ENCODE measurements at places on chromosomes 11 and 22.
A peak's percentile ranks its signal among the peaks of the same experiment; 100 is the strongest.

DNA sequence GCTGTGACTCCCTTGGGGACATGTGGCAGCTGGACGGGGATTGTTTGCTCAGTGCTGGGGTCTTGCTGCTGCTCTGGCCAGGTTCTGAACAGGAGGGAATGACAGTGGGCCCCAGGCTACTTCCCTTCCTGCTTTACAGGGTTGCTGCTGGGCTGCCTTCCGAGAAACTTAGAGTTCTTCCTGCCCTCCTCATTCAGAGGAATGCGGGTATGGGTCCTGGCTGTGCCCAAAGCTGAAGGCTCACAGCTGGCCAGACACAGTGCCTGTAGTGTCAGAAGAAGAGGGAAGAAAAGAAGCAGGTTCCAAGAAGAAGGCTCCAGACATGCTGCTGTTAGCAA, 108.3 kb upstream of the PARVA start:
- DNase-seq, result peak; percentile 84

DNA sequence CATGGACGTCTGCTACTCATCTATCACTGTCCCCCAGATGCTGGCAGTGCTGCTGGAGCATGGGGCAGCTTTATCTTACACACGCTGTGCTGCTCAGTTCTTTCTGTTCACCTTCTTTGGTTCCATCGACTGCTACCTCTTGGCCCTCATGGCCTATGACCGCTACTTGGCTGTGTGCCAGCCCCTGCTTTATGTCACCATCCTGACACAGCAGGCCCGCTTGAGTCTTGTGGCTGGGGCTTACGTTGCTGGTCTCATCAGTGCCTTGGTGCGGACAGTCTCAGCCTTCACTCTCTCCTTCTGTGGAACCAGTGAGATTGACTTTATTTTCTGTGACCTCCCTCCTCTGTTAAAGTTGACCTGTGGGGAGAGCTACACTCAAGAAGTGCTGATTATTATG, 9.2 kb upstream of the OR9Q2 start:
- DNase-seq, result no peak

GRCh38 chr22:48167238-48167637, 1404.8 kb downstream of the TBC1D22A start:
- DNase-seq, result no peak

DNA sequence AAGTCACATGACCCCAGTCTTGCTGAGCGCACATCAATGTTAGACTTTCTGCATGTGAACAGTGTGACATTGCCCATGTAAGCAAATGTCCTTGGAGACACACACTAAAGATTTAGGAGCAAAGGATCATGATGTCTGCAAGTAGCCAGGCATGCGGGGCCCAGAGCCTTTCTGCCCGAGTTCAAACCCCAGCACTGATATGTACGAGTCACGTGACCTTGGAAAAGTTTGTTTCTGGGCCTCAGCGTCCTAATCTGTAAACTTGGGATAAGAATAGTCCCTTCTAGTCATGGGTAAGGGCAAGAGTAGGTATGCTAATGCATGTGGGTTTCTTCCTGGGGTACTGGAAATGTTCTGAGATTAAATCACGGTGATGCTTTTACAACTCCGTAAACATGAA, 16.8 kb upstream of the PGA3 start:
- DNase-seq, result no peak

GRCh38 chr11:122345586-122345985, 229.6 kb upstream of the BLID start:
- DNase-seq, result no peak

DNA sequence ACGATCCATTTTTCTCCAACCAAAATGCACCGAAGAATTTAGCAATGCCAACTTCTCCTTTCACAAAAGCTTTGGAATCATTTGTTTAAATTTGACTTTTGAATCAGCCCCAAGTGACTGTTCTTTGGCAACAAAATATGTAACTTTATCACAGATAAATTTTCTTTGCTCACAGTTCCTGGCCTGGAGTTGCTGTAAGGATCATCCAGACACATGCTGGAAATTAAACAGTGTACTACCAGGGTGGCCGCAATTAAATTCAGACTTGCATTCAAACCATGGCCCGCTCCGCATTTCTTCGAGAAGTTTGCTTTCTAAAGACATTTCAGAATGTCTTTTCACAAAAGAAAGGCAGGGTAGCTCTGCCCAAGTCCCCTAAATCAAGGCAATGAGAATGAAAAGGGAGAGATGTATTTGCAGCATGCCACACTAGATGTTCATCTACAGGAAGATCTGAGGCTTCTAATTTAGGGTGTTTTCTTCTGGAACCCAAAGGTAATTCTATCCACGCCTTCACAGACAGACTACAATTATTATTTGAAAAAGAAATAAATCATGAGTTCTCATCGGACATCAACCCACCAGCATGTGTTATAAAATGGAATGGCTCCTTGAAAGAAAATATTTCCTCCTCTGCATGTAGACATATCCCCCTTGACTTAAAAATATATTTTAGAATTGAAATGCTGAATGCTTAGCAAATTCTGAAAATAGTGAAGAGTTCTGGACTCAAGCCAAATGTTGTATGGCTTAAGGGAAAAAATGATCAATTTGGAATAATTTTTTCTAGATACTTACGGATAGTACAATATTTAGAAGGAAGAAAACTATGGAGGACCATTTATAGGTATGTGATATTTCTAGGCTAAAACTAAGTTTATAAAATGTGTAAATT, 189.7 kb upstream of the BLID start:
- no peak for DNase-seq

DNA sequence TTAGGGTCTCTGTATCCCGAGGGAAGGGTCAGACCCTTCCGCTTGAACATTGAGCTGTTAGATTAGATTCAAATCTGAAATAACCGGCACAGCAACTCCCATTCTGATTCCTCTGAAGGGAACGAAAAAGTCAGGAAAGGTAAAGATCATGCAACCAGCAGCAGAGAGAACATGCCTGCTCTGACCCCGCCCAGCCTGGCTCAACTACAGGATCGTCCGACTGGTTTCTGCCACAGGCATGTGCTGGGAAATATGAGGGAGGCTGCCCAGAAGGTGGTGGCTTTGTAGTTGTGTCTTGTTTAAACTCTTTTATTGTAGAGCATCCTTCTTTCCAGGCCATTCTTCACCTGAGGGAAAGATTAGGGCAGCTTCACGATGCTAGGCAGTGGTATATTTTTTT, 5.0 kb upstream of the MTNR1B start:
- DNase-seq, result no peak

- peak; percentile 86 for DNase-seq
Measured at GRCh38 chr22:48654492-48654891, 1173.2 kb downstream of the BRD1 start.

- no peak for DNase-seq
Measured at GRCh38 chr11:30505603-30506002, 80.5 kb downstream of the MPPED2 start.

DNA sequence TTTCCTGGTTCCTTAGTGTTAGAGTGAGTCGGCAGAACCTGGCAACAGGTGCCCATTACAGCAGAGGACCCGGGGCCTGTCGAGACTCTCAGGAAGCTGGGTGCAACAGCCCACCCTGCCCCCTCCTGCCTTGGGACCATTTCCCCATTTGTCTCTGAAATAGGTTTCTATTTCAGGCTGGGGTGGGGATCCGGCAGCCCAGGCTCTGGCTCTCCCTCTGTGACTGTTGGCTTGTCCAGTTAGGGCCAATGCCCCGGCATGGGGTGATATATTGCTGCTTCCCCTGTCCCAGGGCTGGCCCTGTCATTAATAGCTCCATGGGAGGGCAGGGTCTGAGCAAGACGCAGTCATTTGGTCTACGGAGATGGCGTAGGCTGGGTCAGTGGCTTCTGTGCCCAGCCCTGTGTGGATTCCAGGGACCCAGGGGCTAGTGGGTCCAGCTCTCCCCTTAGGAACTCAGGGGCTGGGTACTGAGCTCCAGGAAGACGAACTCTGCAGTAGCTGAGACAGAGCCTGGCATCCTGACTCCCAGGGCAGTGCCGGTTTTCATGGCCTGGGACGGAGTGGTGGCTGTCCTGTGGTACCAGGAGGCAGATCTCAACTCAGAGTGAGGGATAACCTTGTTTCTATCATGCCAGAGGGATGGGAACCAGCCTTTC, 2.7 kb downstream of the P2RY6 start:
- no peak for DNase-seq

GRCh38 chr11:111819829-111820237, 51.5 kb downstream of the ALG9 start:
- DNase-seq, result no peak

GRCh38 chr22:30015846-30016245, 64.4 kb upstream of the HORMAD2 start:
- peak; percentile 33 for DNase-seq

DNA sequence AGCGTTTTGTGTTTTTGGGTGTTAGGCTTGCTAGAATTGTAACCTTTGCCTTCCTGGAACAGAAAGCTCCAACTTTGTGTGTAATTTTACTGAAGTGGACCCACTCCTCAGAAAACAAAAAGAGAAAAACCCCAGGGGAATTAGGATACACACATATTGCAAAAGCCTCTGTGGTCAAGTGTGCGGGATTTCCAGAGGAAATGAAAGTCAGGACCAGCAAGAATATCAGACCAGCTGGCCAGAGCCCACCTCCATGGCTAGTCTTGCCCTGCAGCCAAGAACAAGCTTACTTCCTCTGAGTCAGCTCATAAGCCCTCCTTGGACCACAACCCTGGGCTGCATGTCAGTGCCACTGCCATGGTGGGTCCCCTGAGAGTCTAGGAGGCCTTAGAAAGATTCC, 37.0 kb upstream of the FTH1 start:
- peak; percentile 74 for DNase-seq

DNA sequence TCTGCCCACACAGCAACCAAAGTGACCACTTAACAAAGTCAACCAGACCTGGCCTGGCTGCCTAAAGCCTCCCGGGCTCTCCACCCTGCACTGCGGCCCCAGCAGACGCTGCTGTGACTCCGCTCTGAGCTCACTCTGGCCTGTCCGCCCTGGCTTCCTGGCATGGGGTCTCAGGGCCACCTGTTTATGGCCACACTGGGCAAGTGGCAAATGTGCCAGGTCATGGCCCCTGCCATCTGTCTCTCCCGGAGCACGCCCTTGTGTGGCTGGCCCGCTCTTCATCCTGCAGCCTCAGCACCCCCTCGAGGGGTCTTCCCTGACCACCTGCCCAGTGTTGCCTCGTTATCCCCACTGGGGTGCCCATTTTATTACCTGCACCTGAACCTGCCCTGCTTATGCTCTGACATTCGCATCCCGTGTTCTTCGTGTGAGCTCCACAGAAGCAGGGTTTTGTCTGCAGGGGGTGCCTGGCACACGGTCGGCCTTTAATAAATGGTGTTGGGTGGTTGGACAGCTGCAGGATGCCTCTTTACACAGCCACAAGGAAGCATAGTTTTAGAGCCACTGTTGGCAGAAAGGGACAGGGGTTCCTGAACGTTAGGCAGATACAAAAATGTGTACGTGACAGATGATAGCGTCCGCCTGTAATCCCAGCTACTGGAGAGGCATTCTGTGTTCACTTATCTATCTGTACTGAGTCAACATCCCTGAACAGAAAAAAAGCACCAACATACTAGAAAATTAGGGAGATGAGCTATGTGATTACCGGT, 785.6 kb downstream of the TBC1D22A start:
- no peak for DNase-seq

DNA sequence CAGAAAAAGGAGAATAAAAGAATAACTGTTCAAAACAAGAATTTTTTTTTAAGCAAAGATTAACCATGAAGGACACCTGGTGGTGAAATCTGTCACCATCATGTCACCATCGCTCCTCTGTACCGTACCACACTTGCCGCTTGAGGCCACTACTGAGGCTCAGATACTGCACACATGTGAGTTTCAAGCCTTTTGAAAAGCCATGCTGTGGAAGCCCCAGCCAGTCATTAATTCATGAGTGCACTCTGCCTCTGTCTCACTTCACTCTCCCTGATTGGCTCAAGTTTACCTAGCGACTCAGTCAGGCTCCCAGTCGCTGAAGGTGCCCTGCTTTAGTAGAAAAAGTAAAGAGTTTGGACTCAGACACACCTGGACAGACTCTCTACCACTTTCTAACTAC, 6.6 kb upstream of the MS4A12 start:
- DNase-seq, result no peak

DNA sequence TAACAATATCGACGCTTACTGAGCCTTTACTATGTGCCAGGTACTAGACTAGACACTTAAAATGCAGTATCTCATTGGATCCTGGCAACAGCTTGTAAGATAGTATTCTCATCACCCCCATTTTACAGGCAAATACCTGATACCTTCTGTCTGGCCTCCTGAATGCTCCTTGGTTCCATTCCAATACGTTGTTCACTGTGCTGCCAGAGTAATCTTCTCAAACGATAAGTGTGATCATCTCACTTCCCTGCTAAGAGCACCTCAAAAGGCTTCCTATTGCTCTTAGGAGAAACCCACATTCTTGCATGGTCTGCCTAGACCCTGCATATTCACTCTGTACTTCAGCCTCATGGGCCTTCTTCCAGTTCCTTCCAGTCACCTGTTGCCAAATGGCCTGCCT, 1.3 kb upstream of the NRIP3 start:
- DNase-seq, result no peak

- DNase-seq, result no peak
Measured at GRCh38 chr11:8190431-8190830, 21.6 kb upstream of the RIC3 start.

DNA sequence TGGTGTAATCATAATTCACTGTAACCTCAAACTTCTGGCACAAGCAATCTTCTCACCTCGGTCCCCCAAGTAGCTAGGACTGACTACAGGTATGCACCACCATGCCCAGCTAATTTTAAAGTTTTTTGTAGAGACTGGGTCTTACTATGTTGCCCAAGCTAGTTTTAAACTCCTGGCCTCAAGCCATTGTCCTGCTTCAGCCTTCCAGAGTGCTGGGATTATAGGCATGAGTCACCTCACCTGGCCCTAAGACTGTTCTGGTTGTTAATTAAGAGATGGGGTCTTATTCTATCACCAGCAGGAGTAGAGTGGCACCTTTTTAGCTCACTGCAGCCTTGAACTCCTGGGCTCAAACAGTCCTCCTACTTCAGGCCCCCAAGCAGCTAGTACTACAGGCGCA, 52.0 kb upstream of the DEPDC7 start:
- DNase-seq, result no peak

GRCh38 chr22:50542416-50542927, 3.2 kb upstream of the KLHDC7B start:
- no peak for DNase-seq

DNA sequence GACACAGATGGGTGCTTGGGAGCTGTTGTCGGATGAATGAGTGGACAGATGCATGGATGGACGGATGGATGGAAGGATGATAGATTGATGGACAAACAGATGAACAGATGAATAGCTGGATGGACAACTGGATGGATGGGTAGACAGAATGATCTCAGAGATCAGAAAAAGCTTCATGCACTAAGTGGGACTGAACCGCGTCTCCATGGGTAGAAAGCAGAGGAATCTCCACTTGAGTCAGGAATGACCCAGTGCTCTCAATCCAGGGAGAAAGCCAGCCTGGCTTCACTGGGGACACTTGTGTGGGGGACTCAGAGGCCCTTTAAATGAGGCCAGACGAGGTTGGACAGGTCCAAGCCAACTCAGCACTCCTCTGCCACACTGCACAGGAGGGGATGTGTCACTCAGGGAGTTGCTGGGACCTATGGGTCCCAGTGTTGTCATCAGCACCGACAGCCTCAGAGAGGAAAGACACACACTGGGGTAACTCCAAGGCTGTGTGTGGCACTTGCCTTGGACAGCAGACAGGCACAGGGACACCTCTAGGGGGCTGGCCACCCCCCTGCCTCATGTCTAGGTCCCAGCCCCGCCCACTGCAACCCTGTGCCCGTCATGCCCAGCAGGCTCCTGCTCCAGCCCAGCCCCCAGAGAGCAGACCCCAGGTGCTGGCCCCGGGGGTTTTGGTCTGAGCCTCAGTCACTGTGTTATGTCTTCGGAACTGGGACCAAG, 5.6 kb downstream of the IGLL5 start:
- no peak for DNase-seq

- DNase-seq, result no peak
Measured at GRCh38 chr11:65634905-65635731, 2.8 kb upstream of the SIPA1 start.

- DNase-seq, result no peak
Measured at GRCh38 chr22:36151006-36151595, 9.5 kb downstream of the APOL3 start.
